ENCODE measurements at places on chromosomes 11 and 22. TPM values are rescaled to one million over a fixed set of nuclear protein-coding genes. Genes with fewer than 3 reads are reported as not detected.

Gene YPEL1
- total RNA-seq, result 3.6 TPM

Gene GLB1L3
- 0.09 TPM for total RNA-seq

Gene UPK3A
- total RNA-seq, result not detected

Gene LMO2
- 39.0 TPM for total RNA-seq

Gene OR51E1
- not detected for total RNA-seq

Gene CRELD2
- 54.7 TPM for total RNA-seq

Gene APOBEC3B
- total RNA-seq, result 9.0 TPM

Gene TEX54
- total RNA-seq, result 0.77 TPM

Gene POTEH
- not detected for total RNA-seq

Gene SNX32
- total RNA-seq, result 2.1 TPM

Gene CRYBB2
- total RNA-seq, result not detected

Gene UBTFL1
- not detected for total RNA-seq

Gene PARVG
- 14.7 TPM for total RNA-seq

Gene CLCF1
- total RNA-seq, result 0.69 TPM

Gene ACR
- total RNA-seq, result not detected

Gene SART1
- total RNA-seq, result 96.3 TPM

Gene RBFOX2
- total RNA-seq, result 142 TPM

Gene ISX
- not detected for total RNA-seq

Gene CCDC88B
- 0.76 TPM for total RNA-seq

Gene PIWIL4
- total RNA-seq, result 2.5 TPM

Gene DAGLA
- 10.9 TPM for total RNA-seq

Gene TSGA10IP
- total RNA-seq, result not detected

Gene USH1C
- not detected for total RNA-seq

Gene GAS2
- total RNA-seq, result 1.8 TPM

Gene MISFA
- 4.6 TPM for total RNA-seq

Gene HTR3A
- not detected for total RNA-seq

Gene USP2
- total RNA-seq, result 6.2 TPM

Gene CHID1
- 101 TPM for total RNA-seq

Gene MS4A4A
- not detected for total RNA-seq

Gene TRABD
- 68.2 TPM for total RNA-seq

Gene UBQLN3
- total RNA-seq, result not detected

Gene TTLL1
- total RNA-seq, result 6.8 TPM

Gene ZNF280B
- total RNA-seq, result 7.7 TPM

Gene NRXN2
- total RNA-seq, result 6.1 TPM

Gene CLMP
- total RNA-seq, result 45.9 TPM

Gene ETS1
- total RNA-seq, result 4.1 TPM

Gene C2CD3
- total RNA-seq, result 39.6 TPM

Gene SLC22A8
- not detected for total RNA-seq

Gene OR5B21
- total RNA-seq, result not detected

Gene NCAM1
- 14.3 TPM for total RNA-seq

Gene UBASH3B
- 15.3 TPM for total RNA-seq

All from A673 (cell line).